Dermis blood vessel endothelial cell (primary cell): ENCODE measurements at places on chromosomes 6 and 20. TPM values are rescaled to one million over a fixed set of nuclear protein-coding genes. Genes with fewer than 3 reads are reported as not detected.

Gene OPN5
- total RNA-seq, result not detected in 2 replicates

Gene LINC00237
- total RNA-seq, result not detected in 2 replicates

Gene SSTR4
- not detected in 2 replicates for total RNA-seq

Gene SCAND1
- 59.1 and 89.0 TPM in 2 replicates for total RNA-seq

Gene CTAGE9
- not detected in 2 replicates for total RNA-seq

Gene CDH4
- 0.17 and 0.47 TPM in 2 replicates for total RNA-seq

Gene HRH3
- total RNA-seq, result not detected in 2 replicates

Gene ZNF451
- total RNA-seq, result 60.4 and 69.1 TPM in 2 replicates

Gene C6orf163
- 1.0 and 1.9 TPM in 2 replicates for total RNA-seq

Gene C2
- total RNA-seq, result not detected in 2 replicates

Gene EFCAB8
- under 0.01 and 0.05 TPM in 2 replicates for total RNA-seq

Gene HSPA12B
- total RNA-seq, result 15.1 and 16.7 TPM in 2 replicates

Gene PLA2G7
- total RNA-seq, result not detected in 2 replicates

Gene LY86
- total RNA-seq, result not detected in 2 replicates
